Fibroblast of skin of abdomen (primary cell): ENCODE measurements at places on chromosomes 4 and X.

DNA sequence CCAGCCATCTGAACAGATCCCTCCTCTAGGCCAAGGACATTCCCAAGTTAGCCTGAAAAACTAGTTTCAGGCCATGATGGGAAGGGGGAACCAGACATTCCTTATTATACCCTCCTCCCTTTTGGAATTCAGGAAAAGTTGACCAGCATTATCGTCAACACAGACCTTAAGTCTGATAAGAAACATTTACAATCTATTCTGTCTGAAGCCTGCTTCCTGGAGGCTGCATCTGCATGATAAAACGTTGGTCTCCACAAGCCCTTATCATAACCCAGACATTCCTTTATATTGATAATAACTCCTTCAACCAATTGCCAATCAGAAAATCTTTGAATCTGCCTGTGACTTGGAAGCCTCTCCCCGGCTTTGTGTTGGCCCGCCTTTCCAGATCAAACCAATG is 44.3 kb downstream of the EFHC2 start:
- DNase-seq: no peak

- DNase-seq: no peak
Observed at GRCh38 chrX:110015915-110016314, 13.0 kb downstream of the TMEM164 start.

DNA sequence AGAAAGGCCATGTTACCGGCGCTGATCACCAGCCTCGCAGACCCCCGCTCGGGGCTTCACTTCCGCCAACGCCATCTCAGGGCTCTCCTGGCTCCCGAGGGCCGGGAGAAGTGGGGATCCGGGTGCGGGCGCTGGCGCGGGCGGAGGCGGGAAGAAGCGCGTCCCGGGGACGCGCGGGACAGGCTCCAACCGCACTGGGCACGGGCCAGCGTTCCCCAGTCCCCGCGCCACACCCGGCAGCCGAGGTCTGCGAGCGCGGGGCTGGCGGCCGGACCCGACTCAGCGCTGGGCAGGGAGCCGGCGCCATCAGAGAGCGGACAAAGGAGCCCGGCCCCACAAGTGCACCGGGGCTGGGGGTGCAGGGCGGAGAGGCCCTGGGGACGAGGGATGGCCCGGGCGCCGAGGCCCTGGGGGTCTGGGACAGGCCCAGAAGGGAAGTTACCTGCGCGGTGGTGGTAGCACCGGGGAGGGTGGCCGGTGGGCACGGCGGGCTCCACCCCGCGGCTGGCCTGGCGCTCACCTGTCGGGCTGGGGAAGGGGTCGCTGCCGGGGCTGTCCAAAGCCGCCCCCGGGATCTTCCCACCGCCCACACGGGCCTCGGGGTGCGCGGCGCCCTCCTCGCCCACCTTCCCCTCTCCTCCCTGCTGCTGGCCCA is 449 bp downstream of the CTPS2 start:
- no peak for DNase-seq

DNA sequence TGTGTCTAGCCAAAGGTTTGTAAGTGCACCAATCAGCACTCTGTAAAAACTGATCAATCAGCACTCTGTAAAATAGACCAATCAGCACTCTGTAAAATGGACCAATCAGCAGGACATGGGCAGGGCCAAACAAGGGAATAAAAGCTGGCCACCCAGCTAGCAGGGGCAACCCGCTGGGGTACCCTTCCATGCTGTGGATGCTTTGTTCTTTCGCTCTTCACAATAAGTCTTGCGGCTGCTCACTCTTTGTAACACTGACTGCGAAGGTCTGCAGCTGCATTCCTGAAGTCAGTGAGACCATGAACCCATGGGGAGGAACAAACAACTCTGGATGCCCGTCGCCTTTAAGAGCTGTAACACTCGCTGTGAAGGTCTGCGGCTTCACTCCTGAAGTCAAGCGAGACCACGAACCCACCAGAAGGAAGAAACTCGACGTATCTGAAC is 14.3 kb downstream of the HNRNPDL start:
- DNase-seq: no peak

DNA sequence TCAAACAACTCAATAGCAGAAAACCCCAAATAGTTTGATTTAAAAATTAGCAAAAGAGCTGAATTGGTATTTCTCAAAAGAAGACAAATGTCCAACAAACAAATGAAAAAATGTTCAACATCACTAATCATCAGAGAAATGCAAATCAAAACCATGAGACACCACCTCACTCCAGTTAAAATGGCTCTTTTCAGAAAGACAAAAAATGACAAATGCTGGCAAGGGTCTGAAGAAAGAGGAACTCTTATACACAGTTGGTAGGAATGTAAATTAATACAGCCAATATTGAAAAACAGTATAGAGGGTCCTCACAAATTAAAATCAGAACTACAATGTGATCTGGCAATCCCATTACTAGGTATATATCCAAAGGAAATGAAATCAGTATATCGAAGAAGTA is 70.4 kb downstream of the FBXL5 start:
- DNase-seq: no peak

- DNase-seq: no peak
Observed at GRCh38 chr4:14583752-14584151, 418.5 kb upstream of the CPEB2 start.

- DNase-seq: no peak
Observed at GRCh38 chr4:13492747-13493146, 8.6 kb upstream of the RAB28 start.

DNA sequence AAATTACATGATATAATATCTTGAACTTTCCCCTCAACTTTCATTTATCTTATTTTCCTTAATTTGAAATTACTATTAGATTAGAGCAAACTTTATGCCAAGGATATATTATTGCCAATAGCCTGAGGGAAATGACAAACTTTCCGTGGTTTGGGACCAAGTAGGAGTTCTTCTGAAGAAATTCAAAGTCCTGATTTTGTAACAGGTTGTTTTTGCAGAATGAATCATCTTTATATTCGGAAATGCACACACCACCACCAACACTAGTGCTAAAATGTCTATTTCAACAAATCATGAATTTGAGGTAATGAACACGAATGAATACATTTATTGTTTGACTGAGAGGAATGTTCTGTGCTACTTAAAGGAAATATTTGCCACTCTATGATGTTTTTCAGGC is 226.7 kb downstream of the GRIA2 start:
- no peak for DNase-seq

GRCh38 chrX:40201329-40201885 is 103.6 kb upstream of the BCOR start:
- no peak for DNase-seq

DNA sequence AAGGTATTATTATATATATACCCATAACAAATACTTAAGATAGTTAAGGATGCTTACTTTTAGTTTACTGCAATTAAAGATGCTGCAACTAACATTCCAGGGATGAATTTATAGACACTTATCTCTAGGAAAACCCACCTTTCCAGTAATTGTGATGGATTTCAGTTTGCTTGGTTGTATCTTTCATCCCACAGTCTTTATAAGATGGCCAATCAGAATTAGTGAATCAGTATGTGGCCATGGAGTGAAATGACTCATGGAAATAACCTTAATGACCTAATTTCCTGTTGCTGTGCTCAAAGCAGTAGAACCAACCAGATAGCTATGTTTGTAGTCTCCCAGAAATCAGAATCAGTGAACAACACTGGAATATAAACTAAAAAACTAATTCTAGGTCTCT is 26.4 kb downstream of the MOSPD2 start:
- peak; percentile 42 for DNase-seq

GRCh38 chr4:43394976-43395375 is 502.5 kb downstream of the GRXCR1 start:
- peak; percentile 26 for DNase-seq

GRCh38 chrX:136816975-136817374 is 36.2 kb upstream of the ARHGEF6 start:
- DNase-seq: peak; percentile 34

- no peak for DNase-seq
Observed at GRCh38 chr4:8657381-8658088, 65.0 kb downstream of the CPZ start.

DNA sequence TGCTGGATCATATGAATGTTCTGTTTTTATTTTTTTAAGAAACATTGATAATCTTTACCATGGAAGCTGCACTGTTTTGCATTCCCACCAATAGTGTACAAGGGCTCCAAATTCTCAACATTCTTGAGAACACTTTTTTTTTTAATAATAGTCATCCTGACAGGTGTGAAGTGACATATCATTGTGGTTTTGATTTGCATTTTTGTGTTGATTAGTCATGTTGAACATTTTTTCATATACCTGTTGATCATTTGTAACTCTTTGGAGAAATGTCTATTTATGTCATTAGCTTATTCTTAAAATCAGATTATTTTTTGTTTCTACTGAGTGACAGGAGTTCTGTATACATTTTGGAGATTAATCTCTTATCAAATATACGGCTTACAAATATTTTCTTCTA is 408.5 kb downstream of the GLUD2 start:
- DNase-seq: no peak

GRCh38 chr4:76539979-76540378 is 105.0 kb downstream of the SHROOM3 start:
- peak; percentile 69 for DNase-seq

GRCh38 chr4:95045429-95045828 is 287.7 kb downstream of the BMPR1B start:
- DNase-seq: no peak

GRCh38 chr4:186161138-186161537 is 30.2 kb upstream of the CYP4V2 start:
- DNase-seq: no peak

DNA sequence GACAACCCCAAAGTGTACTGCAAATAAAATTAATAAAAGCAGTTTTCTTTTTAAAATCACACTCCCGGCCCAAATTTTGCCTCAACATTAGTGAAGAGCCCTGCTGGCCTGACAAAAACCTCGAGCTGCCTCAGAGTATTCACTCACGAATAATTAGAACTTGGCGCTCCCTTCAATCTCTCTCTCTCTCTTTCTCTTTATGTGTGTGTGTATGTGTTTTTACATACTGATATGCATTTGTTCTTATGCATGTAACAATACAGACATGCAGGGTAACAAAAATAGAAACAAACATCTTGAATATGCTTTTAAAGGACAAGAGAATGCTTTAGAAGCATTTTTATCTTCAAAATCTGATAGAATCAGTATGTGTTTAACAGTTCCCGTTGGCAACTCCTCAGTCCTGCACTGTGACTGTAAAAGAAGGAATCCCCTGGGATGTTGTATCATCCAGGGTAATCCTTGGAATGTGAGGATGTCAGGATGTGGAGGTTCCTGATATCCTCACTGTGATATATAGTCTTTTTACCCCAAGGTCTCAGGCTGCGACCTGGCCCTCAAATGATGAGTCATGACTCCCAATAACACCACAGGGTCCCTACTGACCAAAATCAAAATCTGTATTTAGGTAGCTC is 53.0 kb downstream of the PTCHD1 start:
- peak; percentile 14 for DNase-seq

- no peak for DNase-seq
Observed at GRCh38 chrX:136025091-136025490, 39.9 kb downstream of the SLC9A6 start.

- no peak for DNase-seq
Observed at GRCh38 chrX:50586407-50586806, 115.8 kb upstream of the DGKK start.

DNA sequence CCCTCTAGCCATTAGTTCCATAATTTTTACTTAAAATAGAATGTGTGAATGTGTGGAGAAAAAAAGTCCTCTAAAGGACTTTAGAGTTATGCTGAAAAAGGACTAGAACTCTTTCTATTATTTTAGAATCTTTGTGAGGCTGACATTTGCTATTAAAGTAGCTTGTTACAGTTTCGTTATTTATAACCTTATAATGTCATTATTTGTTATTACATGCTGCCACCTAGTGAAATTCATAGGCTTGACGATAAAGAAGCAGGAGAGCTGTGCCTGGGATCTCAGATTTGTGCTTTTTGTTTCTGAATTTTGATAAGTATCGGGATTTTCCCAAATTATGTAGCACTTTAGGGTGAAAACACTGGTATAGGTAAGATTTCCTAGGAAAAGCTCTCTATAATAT is 38.5 kb upstream of the TAPT1 start:
- peak; percentile 39 for DNase-seq

DNA sequence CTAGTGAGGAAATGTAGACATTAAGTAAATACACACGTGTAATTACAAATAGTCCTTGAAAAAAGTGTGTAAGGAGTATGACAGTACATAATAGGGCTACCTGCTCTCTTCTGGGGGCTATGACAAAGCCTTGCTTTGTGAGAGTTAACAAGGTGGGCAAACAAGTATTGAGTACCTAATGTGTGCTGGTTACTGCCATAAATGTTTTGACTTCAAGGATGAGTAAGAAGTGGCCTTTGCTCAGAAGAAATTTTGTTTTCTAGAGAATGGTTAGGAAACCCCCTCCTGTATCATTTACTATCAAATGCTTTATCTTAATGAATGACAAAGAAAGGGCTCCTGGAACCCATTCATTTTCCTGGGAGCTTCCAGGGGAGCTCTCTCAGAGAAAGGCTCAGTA is 167.0 kb upstream of the CASK start:
- no peak for DNase-seq

- no peak for DNase-seq
Observed at GRCh38 chr4:44736900-44737299, 10.5 kb upstream of the GNPDA2 start.

GRCh38 chr4:122503214-122503613 is 46.7 kb upstream of the IL2 start:
- DNase-seq: no peak

GRCh38 chrX:120463241-120463640 is 5.9 kb downstream of the LAMP2 start:
- DNase-seq: peak; percentile 13

DNA sequence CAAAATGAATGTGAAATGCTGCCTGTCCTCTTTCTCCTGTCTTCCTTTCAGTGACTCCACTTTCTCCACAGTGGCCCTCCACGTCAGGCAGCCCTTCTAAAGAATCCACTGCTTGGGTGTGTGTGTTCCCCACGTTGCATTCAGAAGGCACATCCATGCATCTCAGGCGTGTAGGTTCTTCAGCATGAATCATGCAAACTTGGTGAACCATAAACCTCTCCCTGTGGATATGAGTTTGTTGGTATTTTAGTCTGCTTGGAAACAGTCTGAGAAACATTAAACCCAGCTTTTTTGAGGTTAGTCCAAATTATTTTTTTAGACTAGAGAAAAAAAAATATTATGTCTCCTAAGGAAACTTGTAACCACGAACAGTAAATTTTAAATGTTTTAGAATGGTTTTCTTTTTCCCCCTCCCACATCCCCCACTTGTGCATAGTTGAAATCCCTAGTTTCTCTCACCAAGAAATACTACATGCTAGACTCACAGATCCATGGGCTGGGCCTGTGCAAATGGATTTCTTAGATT is 251.6 kb downstream of the CBR4 start:
- peak; percentile 97 for DNase-seq

DNA sequence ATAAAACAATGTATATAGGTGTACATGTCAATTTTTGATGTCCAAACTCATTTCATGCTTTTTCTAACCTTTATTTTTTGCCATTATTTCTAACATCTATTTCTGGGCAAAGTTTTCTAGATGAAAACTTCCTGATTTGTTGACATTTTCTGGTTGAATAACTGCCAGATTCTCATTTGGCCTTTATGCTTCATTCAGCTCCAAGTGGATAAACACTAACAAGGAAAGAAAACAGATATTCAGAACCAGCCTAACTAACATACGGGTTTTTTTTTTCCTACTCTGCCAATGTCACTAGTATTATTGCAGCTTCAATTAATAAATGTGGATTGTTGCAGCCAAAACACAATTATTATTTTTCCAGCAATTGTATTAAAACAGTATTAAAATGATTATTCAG is 50.9 kb upstream of the RAP1GDS1 start:
- no peak for DNase-seq
